ENCODE measurements at places on chromosomes 13 and 19.

DNA sequence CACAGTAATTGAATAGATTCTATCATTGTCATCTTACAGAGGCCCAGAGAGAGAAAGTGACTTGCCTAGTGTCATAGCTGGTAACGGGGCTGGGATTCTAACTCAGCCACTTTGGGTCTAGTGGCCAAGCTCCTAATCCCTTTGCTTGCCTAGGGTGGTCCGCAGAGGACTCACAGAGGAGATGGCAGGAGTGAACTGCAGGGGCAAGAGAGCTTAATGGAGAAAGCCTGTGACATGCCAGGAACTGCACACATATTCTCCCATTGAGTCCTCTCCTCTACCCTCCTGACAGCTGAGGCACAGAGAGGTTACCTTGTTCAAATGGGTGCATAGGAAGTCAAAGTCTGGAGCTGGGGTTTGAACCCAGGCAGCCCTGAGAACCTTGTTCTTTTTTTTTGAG is 2.7 kb downstream of the LSR start:
- no peak for DNase-seq

GRCh38 chr13:99725644-99726043 is 224.4 kb downstream of the TM9SF2 start:
- DNase-seq: no peak

DNA sequence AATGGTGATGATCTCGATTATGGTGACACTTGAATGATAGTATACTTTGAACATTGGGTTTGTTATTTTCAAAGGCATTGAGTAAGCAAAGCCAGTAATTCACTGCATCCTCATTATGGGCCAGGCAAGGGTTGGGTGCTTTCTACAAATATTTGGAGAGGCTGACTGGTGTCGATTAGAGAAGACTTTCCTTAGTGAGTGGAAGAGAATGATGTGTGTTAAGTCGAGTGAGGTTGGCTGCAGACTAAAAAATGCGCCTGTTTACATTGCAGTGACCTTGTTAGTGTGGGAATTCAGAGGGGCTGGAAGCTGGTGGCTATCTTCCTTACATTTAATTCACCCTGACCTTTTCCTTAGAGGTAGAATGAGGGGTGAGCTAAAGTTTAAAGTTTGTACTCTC is 22.4 kb upstream of the RNF113B start:
- DNase-seq: no peak

DNA sequence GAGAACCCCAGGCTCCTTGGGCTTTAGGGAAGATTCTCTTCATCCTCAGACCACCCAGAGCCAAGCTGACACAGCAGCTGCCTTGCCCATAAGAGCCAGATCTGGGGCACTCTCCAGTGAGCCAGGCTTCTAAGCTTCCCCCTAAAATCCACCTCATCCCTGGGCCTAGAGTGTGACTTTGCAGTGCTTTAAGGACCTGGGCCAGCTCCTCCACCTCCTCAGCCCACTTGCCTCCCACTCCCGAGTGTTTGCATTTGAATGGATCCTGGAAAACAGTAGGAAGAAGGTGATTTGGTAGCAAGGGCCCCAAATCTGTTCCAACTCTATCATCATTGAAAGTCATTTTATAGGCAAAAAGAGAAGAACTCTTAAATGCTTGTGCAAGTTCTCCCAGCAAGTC is 108.7 kb upstream of the UBL3 start:
- DNase-seq: no peak

DNA sequence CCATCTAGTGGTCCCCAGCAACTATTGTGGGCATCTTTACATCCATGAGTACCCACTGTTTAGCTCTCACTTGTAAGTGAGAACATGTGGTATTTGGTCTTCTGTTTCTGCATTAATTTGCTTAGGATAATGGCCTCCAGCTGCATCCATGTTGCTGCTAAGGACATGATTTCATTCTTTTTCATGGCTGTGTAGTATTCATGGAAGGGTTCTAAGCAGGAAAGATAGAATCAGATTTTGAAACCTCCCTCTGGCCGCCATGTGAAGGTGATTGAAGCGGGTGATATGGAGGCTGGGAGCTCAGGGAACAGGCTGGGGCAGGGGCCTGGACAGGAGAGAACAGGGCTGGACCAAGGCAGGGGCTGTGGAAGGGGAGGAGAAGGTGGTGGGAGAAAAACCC is 20.1 kb downstream of the LTBP4 start:
- DNase-seq: no peak

DNA sequence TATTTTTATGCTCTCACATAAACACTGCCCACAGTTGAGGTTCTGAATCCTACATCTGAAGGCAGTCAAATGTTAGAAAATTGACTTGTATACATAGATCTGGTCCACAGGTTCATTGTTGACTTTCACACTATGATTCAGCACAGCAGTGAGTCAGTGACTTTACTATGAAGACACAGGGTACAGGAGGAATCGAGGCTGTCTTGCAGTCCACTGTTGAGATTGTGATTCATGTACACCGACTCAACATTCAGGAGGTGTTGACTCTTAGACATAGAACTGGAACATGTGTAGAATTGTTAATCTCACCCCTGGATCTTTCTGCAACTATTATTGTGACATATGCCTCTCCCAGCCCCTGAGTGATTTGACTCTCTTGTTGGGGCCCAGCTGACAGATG is 74.3 kb upstream of the ZNF43 start:
- no peak for DNase-seq
